Activated CD4-positive, CD25-positive, alpha-beta regulatory T cell treated with anti-CD3 and anti-CD28 coated beads, Interleukin-2, amount 50 U/mL, for 24 hours (primary cell): ENCODE measurements at places on chromosomes 1 and 21.

DNA sequence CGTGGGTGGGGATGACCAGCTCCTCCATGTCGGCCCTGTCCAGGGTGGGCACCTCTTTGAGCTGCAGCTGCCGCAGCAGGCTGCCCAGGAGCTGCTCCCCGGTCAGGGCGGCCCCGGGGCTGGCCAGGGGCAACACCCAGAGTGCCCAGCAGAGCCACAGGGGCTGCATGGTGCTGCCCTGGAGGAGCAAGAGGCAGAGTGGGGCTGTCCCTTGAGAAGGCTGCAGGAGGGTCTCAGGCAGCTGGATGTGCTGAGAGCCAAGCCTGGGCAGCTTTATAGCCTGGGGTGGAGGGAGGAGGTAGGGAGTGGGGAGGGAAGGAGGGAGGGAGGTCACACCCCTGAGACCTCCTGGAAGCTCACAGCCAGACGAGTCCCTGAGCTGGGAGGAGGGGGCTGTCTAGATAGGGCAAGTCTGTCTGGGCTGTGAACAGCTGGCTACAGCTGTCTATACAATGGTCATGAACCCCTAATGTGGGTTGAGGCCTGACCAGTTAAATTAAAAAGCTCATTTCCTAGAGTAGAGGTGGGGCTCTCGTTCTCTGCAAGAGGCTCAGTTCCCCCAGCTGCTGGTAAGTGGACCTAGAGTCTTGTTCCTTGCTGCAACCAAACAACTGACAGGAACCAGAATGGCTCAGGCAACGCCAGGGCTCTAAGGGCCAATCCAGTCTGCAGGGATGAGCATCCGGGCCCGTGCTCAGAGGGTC lies at the start of gene LEFTY1:
LEFTY1 (minus strand) TSS at position 249 of the 704 bp plus-strand sequence; CDS start at position 169, 80 bp downstream.
- ATAC-seq = no peak

DNA sequence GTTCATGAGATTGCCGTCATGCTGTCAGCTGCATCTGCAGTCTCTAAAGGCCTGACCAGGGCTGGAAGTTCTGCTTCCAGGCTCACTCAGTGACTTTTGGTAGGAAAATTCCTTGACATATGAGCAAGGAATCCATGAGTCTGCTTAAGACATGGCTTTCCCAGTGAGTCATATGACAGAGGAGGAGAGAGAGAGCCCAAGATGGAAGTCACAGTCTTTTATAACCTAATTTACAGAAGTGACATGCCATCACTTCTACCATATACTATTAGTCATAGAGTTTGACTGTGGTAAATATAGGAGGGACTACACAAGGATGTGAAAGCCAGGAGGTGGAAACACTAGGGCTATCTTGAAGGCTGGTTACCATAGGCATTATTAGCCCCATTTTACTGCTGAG lies 115.2 kb downstream of the ROR1 start:
- ATAC-seq = no peak

DNA sequence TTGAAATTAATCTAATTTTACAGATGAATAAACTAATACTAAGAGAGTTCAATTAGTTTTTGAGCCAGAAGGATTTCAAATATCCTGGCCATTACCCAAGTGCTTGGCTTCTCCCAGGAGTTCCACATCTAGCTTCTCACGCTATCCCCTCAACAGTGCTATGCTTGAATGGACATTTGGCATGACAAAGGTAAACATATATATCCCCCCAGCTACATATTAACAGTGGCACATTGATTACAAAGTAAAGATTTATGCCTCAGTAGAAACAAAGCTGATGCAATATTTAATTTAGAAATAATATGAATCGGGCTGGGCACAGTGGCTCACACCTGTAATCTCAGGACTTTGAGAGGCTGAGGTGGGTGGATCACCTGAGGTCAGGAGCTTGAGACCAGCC lies 434.6 kb upstream of the PRMT6 start:
- no peak for ATAC-seq

DNA sequence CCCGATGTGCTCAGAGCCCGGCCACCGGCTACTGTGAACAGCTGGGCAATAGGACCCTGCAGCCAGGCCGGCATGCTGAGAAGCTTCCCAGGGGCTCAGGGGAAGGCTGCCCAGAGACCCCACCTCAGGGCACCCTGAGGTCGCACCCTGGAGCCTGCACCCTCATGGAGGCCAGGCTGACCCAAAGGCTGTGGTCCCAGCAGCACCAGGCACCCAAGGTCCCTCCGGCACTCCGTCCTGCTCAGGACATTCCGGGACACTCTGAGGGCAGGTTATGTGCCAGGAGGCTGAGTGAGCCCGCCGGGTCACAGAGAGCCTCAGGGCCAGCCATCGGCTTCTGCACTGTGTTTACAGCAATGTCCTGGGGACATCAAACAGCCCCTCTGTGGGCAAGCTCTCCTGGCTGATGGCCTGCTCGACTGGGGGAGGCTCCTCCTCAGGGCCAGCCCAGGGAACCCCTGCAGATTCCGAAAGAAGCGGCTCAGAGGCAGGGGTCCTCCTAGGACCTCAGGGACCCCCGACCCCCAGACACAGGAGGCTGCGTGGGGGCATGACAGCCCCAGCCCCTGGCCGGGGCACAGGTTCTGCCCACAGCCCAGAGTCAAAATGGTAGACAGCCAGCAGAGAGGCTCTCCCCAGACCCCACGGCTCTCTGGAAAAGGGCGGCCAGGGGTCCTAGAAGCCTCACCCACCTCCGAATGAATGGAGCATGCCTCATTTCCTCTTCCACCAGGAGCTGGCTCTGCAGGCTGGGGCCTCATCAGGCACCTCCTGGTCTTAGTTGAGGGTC lies 8.2 kb downstream of the SLC19A1 start:
- ATAC-seq = no peak

- no peak for ATAC-seq
Measured at GRCh38 chr1:226649780-226650179, 89.3 kb downstream of the ITPKB start.

DNA sequence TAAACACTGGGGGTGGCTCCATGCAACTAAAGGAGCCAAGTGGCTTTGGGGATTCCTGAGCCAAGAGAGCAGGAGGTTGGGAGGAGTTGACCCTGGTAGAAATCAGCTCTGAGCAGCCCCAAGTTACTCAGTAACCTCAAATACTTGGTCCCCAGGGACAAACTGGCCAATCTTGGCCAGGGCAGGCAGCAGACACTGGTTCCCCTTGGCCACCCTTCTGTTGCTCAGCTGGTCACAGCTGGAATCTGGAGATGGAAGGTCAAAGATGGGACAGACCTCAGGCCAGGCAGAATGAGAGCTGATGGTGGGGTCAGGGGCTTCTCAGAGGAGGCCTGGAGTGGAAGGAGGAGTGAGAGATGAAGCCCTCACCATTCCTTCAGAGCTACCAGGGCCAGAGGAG lies 3.3 kb upstream of the RHBG start:
- no peak for ATAC-seq

GRCh38 chr1:113124366-113124765 lies 51.4 kb downstream of the LRIG2 start:
- no peak for ATAC-seq
